ENCODE measurements at places on chromosomes 6 and 20.

- no peak for DNase-seq
Observed at GRCh38 chr6:16179970-16180431, 51.1 kb downstream of the MYLIP start.

DNA sequence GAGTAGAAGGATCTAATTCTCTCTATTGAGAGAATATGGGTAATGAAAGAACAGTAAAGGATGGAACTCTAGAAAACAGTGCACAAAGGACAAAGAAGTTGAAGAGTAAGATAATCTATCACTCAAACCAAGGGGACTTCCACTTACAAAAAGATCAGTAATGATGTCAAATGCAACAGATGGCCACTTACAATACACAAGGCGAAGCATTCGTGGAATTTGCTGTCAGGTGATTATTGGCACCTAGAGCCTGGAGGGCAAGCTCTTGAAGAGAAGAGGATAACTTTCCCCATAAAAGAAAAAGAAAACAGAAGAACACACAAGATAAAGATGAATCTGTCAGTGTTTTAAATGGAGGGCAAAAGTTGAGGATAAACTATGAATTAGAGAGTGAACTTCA is 256.0 kb upstream of the TCF21 start:
- DNase-seq, result no peak

DNA sequence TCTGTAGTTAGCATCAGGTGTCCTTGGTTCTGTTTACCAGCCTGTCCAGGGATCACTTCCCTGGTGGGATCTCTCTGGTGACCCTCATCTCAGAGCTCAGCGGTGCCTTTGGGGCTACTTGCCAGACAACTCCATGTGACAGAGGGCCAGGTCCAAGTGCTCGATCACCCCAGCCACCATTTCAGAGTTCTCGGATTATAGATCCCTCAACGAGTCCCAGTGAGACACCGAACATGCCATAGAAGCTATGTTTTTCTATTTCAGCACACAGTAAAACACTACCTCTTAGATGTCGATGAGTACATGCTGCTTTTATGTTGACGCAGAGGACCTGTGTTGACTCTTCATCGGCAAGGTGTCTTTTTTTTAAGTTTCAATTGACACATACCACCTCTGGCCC is 170.1 kb upstream of the AKAP12 start:
- no peak for DNase-seq

DNA sequence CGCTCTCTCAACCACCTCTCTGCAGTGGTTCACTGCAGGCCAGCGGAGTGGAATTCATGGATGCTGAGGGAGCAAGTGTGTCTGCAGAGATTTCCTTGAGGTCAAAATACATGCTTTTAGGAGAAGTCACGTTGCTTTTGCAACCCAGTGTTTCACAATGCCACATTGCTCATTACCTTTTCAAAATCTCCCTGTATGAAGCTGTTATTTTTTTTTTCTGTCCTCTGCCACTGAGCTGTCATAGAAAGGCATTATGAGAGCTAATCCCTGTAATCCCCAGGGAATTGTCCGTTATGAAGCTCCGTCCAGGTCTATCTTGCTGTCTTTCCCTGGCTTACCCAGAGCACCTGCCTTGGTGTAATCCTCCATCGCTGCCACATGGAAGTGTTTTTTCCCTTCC is 60.5 kb upstream of the SLC22A23 start:
- DNase-seq, result no peak

- DNase-seq, result no peak
Observed at GRCh38 chr6:110529907-110530306, 53.5 kb upstream of the SLC22A16 start.

All from putamen (tissue), 1 donor.